ENCODE measurements at places on chromosomes 5 and 9. TPM values are rescaled to one million over a fixed set of nuclear protein-coding genes. Genes with fewer than 3 reads are reported as not detected.

Gene ADCY2
- not detected for total RNA-seq

DNA sequence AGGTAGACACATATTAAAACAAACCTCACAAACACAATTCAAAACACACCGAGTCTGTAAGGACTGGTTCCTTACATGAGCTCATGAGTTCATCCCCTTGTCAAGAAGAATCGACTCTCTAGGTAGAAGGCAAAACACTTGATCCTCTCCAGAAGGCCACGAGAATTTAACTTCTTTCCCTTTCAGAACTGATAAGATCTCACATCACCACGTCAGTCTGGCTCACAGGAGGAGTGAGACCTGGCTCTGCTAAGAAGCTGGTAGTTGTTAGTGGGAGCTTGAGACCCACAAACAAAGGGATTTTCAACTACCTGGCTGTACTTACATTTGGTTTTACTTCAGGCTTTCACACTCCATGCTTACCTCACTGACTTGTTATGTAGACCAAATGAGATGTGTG, 459.2 kb downstream of the ARHGEF28 start:
- no peaks in the 10 kb centered on the region for H3K4me1 ChIP-seq
- no peak overlapping the region for H3K27ac ChIP-seq
- H3K36me3 ChIP-seq: no peaks in the 10 kb centered on the region
- H3K27me3 ChIP-seq: no peaks in the 10 kb centered on the region

GRCh38 chr5:110757118-110757729, 18.4 kb downstream of the SLC25A46 start:
- DNase-seq: no peak
- H3K27me3 ChIP-seq: no peaks in the 10 kb centered on the region
- H3K4me3 ChIP-seq: no peak overlapping the region
- no peaks in the 10 kb centered on the region for H3K36me3 ChIP-seq
- no peaks in the 10 kb centered on the region for H3K4me1 ChIP-seq

DNA sequence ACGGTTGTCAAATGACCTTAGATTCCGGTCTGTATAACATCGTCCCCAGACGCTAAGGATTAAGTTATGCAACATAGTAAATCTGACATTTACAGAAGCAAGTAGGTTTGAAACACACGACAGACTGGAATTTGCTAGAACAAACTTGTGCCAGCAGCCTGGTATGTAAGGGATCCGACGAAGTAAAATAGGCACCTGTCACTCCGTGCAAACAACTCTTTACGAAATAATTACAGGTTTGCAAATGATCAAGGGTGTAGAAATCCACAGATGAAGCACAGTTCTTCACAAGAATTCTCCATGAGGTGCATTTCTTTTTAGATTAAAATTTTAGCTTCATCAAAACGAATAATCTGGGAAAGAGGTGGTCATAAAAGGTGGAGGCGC, 508 bp downstream of the MOCS2 start:
- peak overlapping the region; percentile 86 for H3K4me3 ChIP-seq
- peaks cover 3% of the 10 kb centered on the region for H3K4me1 ChIP-seq
- no peaks in the 10 kb centered on the region for H3K36me3 ChIP-seq
- DNase-seq: no peak

Gene SLC2A6
- 8.4 TPM for total RNA-seq

DNA sequence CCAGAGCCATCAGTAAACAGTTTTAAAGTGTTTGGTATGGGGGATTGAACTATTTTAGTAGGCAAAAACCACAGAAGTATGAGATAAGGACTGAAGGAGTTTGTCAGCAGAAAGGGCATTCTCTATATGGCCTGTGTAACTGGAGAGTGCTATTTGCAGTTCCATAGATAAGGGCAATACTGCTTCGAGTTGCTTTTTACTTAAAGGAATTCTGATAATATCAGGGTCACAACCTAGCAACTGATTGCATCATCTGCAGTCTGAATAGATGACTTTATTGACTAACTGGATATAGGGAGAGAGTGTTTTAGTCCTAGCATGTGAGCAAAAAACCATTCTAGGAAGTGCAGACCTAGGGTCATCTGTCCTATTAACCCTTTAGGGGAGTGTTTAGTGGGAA, 645.2 kb upstream of the PTPRD start:
- no peak overlapping the region for H3K4me3 ChIP-seq
- DNase-seq: peak; percentile 6
- H3K27me3 ChIP-seq: no peaks in the 10 kb centered on the region
- no peak overlapping the region for H3K27ac ChIP-seq
- no peaks in the 10 kb centered on the region for H3K4me1 ChIP-seq
- no peaks in the 10 kb centered on the region for H3K36me3 ChIP-seq

GRCh38 chr9:93523518-93524144, 52.8 kb upstream of the PHF2 start:
- DNase-seq: no peak
- H3K36me3 ChIP-seq: no peaks in the 10 kb centered on the region
- no peaks in the 10 kb centered on the region for H3K27me3 ChIP-seq
- no peaks in the 10 kb centered on the region for H3K4me1 ChIP-seq
- no peak overlapping the region for H3K27ac ChIP-seq

DNA sequence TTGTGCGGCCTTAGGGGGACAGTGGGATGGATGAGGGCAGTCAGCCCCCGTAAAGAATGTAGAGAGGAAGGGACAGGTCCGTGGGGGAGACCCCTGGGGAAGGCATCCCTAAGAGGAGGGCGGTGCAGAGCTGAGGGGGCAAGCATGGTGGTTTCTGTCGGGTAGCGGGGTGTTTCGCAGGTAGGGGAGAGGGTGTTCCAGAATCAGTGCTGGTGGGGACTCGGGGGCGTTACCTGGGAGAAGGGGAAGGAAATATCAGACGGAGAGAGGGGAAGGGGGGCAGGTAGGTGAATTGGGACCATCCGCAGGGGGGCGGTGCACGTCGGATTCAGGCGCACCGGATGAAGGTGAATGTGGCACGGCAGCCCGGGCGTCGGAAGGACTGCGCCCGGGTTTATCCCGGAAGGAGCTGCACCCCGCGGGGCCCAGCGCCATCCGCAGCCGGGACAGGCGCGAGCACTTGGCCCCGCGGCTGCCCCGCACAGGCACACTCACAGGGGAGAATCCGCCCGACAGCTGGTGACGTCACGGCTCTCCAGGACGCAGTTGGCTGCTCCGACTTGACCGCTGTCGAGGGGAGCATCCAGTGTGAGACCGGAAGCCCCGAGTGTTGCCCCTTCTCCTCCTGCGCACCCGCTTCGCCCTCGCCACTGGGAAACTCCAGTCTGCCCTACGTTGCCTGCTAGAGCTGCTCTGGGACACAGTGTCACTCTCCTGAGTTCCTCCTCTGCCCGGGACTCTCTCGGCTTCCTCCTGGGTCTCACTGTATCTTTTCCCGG, 1.3 kb downstream of the CD72 start:
- H3K4me3 ChIP-seq: peak overlapping the region; percentile 20
- DNase-seq: peak; percentile 49
- H3K36me3 ChIP-seq: no peaks in the 10 kb centered on the region
- H3K27ac ChIP-seq: no peak overlapping the region
- H3K27me3 ChIP-seq: no peaks in the 10 kb centered on the region

Gene MYO10
- 67.6 TPM for total RNA-seq

Gene LCN2
- not detected for total RNA-seq

Gene TAF11L10
- not detected for total RNA-seq

DNA sequence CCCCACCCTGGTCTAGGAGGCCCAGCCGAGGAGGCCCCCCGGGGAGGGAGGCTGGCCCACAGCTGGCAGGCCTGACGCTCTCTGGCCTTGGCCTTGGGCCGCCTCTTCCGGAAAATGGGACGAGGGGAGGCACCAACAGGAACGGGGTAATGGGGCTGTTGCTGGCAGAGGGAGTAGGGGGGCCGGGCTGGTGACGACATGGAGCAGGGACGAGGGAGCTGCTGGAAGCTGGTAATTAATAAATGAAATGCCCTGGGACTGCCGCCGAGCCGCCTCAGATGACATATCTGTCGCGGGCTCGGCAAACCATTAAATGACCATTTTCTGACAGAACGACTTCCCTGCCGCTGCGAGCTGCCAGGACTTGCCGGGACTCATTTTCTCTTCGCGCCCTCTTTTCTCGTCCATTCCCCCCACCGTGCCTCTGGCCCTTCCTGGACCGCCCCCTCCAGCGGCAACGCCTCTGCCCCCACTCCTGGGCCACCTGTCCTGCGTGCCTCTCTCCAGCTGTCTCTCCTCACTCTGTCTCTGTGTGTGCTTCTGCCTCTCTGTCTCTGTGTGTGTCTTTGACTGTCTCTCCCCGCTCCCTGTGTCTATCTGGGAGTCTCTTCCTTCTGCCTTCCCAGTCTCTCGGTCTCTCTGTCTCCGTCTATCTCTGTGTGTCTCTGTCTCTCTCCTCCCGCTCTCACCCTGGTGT, 215.7 kb downstream of the PAX5 start:
- no peak for DNase-seq
- H3K4me3 ChIP-seq: no peak overlapping the region
- H3K27ac ChIP-seq: no peak overlapping the region

Gene ITGA2
- 19.3 TPM for total RNA-seq

- H3K27me3 ChIP-seq: no peaks in the 10 kb centered on the region
- peaks cover 3% of the 10 kb centered on the region for H3K36me3 ChIP-seq
- no peak overlapping the region for H3K4me3 ChIP-seq
- peaks cover 2% of the 10 kb centered on the region for H3K4me1 ChIP-seq
Measured at GRCh38 chr5:58456026-58456425, 3.9 kb downstream of the PLK2 start.

GRCh38 chr9:133103987-133104505, 17.0 kb downstream of the RALGDS start:
- H3K4me3 ChIP-seq: no peak overlapping the region
- no peaks in the 10 kb centered on the region for H3K27me3 ChIP-seq
- no peak for DNase-seq
- H3K36me3 ChIP-seq: peaks cover 2% of the 10 kb centered on the region
- H3K27ac ChIP-seq: no peak overlapping the region

GRCh38 chr5:134236318-134236717, 10.4 kb upstream of the PPP2CA start:
- H3K4me1 ChIP-seq: peaks cover 14% of the 10 kb centered on the region
- no peak overlapping the region for H3K4me3 ChIP-seq
- H3K27me3 ChIP-seq: no peaks in the 10 kb centered on the region
- H3K27ac ChIP-seq: no peak overlapping the region
- H3K36me3 ChIP-seq: no peaks in the 10 kb centered on the region

DNA sequence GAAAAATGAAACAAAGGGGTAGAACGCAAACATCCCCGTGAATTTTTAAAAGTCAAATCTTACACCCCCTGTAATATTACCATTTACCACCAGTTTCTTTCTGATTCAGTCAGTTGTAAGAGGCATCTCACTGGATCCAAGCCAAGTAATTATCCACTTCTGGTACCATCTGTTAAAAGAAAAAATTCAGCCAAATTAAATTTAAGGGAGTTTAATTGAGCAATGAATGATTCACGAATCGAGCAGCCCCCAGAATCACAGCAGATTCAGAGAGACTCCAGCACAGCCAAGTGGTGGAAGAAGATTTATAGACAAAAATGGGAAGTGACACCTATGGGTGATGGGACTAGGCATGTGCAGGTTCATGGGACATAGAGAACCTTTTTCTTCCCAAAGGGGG, 29.9 kb upstream of the MTMR12 start:
- no peaks in the 10 kb centered on the region for H3K27me3 ChIP-seq
- no peaks in the 10 kb centered on the region for H3K36me3 ChIP-seq
- H3K4me3 ChIP-seq: no peak overlapping the region
- no peak for DNase-seq
- no peak overlapping the region for H3K27ac ChIP-seq

Gene PCDHA13
- not detected for total RNA-seq

DNA sequence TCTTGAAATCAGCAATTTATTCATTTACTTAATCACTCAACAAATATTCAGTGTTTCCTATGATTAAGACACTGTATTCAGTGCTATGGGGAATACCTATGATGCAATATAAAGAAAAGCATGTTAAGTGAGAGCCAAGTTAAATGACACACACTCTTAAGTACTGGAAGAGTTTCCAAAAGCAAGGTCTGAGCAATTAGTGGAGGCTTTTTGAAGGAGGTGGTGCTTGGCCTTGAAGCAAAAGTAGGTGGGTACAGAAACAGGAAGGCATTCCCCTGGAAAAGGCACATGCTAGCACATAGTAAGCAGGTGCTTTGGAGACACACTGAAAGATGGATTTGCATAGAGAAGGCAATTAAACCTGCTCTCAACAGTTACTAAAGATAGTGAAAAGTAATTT, 4.0 kb downstream of the TSLP start:
- no peaks in the 10 kb centered on the region for H3K27me3 ChIP-seq
- no peak overlapping the region for H3K4me3 ChIP-seq
- DNase-seq: no peak
- 0 out of 2 replicates have a peak, but pooled peaks cover 4% of the 10 kb centered on the region for H3K4me1 ChIP-seq
- no peak overlapping the region for H3K27ac ChIP-seq

Gene KIF24
- 3.9 TPM for total RNA-seq

- no peak overlapping the region for H3K27ac ChIP-seq
- no peaks in the 10 kb centered on the region for H3K27me3 ChIP-seq
- no peaks in the 10 kb centered on the region for H3K4me1 ChIP-seq
- H3K4me3 ChIP-seq: no peak overlapping the region
Measured at GRCh38 chr5:146588331-146589027, 72.5 kb upstream of the GPR151 start.

Gene ACER2
- total RNA-seq: 2.5 TPM

DNA sequence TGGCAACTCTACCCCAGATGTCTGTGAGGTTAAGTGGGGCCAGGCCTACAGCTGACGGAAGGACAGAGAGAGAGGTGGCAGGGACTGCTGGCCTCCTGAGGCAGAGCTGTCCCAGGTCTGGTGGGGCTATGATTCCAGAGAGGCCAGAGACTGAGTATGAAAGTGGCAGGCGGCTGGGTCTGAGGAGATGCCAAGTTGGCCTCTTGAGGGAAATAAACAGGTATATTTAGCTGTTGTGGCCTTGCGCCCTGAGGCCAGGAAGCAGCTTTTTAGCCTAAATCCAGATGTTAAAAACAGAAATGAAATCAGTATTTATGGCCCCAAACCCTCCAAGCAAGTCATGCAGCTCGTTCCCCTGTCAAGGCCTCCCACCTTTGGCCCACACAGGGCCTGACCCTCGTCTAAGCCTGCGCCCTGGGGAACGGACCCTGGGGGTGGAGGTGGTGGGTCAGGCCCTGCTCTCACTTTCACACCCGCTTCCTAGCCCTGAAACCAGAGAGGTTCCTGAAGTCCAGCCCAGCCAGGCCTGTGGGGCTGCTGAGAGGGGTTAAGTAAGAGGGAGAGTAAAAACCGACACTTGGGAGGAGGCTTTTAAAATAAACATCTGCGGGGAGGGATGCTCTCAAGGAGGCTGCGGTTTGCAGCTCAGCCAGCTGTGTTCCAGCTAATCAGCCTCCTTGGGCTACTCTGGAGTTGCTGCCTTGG, 18.7 kb downstream of the PCDHGC5 start:
- H3K4me1 ChIP-seq: no peaks in the 10 kb centered on the region
- H3K27ac ChIP-seq: peak overlapping the region; percentile 6
- H3K36me3 ChIP-seq: no peaks in the 10 kb centered on the region
- DNase-seq: no peak
- no peak overlapping the region for H3K4me3 ChIP-seq

- H3K4me3 ChIP-seq: no peak overlapping the region
- H3K27ac ChIP-seq: no peak overlapping the region
- H3K36me3 ChIP-seq: no peaks in the 10 kb centered on the region
Measured at GRCh38 chr9:94872891-94873511, 146.5 kb downstream of the AOPEP start.

Gene TNFSF8
- total RNA-seq: 0.20 TPM

GRCh38 chr9:76027416-76027815, 136.9 kb downstream of the PCSK5 start:
- H3K36me3 ChIP-seq: no peaks in the 10 kb centered on the region
- no peak for DNase-seq
- H3K27ac ChIP-seq: no peak overlapping the region
- no peaks in the 10 kb centered on the region for H3K27me3 ChIP-seq
